ENCODE measurements at places on chromosomes 6 and 20.

DNA sequence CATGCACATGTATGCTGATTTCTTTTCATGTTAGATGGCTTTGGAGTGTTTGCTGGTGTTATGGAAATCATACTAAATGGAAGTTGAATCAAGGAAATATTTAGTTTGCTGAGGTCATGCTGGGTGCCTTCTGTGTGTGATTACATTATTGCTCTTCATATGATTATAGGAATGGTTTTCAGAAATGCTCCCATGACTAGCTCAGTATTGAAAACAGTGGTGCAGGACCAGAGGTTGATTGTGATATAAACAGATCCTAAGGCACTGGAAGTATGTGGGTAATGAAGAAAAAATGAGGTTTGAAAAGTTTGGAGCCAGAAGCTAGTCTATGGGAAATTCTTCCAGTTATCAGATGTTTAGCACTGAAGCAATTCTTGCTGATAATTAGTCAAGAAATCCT, 693.1 kb downstream of the UTRN start:
- DNase-seq: no peak

DNA sequence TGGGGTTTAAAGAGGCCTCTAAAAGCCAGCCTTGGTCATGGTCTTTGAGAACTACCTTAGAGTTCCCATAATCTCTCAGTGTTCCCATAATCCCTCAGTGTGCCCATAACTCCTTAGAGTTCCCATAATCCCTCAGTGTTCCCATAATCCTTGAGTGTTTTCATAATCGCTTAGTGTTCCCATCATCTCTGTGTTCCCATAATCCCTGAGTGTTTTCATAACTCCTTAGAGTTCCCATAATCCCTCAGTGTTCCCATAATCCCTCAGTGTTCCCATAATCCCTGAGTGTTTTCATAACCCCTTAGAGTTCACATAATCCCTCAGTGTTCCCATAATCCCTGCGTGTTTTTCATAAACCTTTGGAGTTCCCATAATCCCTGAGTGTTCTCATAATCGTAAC, 199.2 kb downstream of the QKI start:
- no peak for DNase-seq

DNA sequence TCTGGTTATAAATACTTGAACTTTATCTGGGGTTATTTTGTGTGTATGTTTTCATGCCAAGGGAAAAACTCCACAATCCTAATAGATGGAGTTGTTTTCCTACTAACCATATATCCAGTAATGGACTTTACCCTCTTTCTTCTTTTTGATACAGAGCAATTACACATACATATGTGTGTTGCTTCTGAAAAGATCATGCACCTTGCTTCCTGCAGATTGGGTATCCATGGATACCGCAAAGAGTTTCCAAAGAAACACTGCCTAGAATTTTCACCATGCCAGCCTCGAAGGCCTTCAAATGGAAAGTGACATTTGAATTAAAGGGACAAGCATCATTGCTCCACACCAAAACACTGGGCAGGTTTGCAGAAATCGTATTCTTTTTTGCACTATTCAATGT, 26.8 kb downstream of the HDDC2 start:
- no peak for DNase-seq

- no peak for DNase-seq
Measured at GRCh38 chr6:164741938-164742451, 567.4 kb downstream of the C6orf118 start.

- DNase-seq: peak; percentile 62
Measured at GRCh38 chr6:157184202-157185015, 138.9 kb downstream of the TMEM242 start.

GRCh38 chr20:25470045-25470444, 62.6 kb downstream of the GINS1 start:
- no peak for DNase-seq

DNA sequence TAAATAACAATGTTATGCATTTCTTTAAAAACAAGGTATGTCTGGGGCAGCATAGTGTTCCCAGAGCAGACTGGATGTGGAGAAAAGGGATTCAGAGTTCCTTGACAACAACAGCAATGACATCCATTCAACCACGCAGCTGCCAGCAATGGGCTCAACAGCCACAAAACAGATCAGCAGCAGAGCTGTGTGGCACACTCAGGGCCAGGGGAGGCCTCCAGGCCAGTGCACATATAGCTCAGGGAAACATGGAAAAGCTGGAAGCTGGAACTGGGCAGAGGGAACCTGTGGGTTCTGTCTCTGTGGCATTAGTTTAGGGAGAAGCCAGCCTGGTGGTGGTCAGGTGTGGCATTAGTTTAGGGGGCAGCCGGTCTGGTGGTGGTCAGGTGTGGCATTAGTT, 148.3 kb downstream of the SMOC2 start:
- DNase-seq: no peak

DNA sequence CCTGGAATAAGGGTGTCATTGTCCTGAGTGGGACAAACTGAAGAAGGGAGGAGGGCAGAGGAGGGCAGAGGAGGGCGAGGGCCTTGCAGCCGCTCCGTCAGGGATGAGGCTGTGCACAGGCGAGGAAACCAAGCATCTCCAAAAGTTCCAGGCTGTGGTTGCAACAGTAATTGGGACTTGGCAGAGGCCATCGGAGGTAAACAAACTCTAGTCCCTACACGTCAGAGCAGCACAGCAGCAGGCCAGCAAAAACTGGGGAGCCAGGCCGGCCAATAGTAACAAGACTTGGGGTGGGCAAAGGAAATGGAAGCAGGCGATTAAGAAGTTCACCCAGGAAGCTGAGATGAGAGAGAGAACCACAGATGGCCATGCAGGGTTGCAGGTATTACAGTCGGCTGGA, 142.8 kb downstream of the SMOC2 start:
- DNase-seq: no peak

GRCh38 chr6:90271831-90272230, 24.8 kb downstream of the BACH2 start:
- no peak for DNase-seq

GRCh38 chr6:45715508-45715803, 300.2 kb downstream of the CLIC5 start:
- DNase-seq: no peak

DNA sequence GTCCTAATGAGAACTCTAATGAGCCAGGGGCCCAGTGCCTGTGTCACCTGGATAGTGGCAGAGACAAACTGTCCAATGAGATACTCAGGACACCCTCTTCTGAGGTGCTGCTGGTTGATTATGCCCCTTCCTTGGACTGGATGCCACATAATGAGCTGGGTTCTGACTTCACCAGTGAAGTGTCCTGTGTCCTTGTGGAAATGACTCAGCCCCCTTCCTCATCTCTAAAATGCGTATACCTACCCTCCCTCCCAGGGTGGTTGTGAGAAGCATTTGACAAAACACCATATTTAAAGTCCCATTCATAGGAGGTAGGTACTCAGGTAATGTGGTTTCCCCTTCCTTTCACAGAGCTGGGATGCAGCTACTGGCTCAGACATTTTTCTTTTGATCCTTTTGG, 28.4 kb upstream of the RNF24 start:
- DNase-seq: no peak

DNA sequence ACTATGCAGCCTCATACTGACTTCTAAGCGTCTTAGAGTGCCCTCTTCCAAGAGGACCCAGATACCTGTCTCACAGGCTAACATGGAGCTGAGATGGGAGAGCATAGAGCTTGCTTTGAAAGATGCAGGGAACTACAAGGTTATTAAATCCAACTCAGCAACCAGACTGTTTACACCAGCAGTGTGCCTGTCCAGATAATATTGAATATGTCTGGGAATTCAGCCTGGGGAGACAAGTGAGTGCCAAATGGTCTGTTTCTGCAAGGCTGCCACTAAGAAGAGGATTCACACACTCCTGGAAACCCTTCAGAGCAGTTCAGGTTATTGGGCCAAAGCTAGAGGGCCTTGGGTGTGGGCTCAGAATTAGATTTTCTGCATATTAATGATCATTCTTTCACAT, 547.8 kb downstream of the PTPRT start:
- DNase-seq: no peak

- DNase-seq: no peak
Measured at GRCh38 chr6:129140526-129140925, 257.6 kb downstream of the LAMA2 start.

- no peak for DNase-seq
Measured at GRCh38 chr6:159832946-159833345, 32.9 kb downstream of the PNLDC1 start.

- DNase-seq: no peak
Measured at GRCh38 chr20:63765082-63765873, 25.7 kb downstream of the SLC2A4RG start.

GRCh38 chr6:115617031-115617430, 443.7 kb downstream of the FRK start:
- no peak for DNase-seq

GRCh38 chr20:13009682-13010406, 1.1 kb downstream of the SPTLC3 start:
- no peak for DNase-seq

GRCh38 chr6:43639984-43640800, 4.6 kb downstream of the MAD2L1BP start:
- DNase-seq: no peak

- DNase-seq: no peak
Measured at GRCh38 chr6:28814032-28814976, 109.5 kb downstream of the TRIM27 start.

DNA sequence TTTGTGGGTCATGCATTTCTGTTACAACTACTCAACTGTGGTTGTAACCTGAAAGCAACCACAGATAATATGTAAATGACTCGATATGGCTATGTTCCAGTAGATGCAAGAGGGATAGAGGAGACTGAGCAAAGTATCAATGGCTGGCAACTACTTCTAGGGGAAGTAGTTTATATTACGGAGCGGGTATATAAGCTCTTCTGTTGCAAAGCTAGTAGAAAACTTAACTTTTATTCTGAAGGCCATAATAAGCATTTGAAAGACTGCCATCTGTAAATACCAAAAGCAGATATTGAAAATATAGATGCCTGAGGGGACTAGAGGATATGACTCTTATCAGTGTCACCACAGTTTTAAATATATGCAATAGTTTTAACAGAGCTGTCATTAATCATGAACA, 655.3 kb downstream of the PHF3 start:
- no peak for DNase-seq

- DNase-seq: no peak
Measured at GRCh38 chr6:136788069-136788902, 4.0 kb downstream of the MAP3K5 start.

GRCh38 chr20:32470025-32470861, 112.1 kb downstream of the ASXL1 start:
- peak; percentile 92 for DNase-seq

- no peak for DNase-seq
Measured at GRCh38 chr6:140480852-140481251, 1106.4 kb upstream of the CITED2 start.

Measured in 8988T (cell line).